ENCODE measurements at places on chromosomes 13 and 19.

GRCh38 chr13:112799394-112799793 is 109.6 kb downstream of the ATP11A start:
- DNase-seq = no peak

- DNase-seq = no peak
Measured at GRCh38 chr19:46616631-46617322, 8.1 kb downstream of the PTGIR start.

GRCh38 chr19:30792561-30793505 is 420.6 kb downstream of the ZNF536 start:
- no peak for DNase-seq

DNA sequence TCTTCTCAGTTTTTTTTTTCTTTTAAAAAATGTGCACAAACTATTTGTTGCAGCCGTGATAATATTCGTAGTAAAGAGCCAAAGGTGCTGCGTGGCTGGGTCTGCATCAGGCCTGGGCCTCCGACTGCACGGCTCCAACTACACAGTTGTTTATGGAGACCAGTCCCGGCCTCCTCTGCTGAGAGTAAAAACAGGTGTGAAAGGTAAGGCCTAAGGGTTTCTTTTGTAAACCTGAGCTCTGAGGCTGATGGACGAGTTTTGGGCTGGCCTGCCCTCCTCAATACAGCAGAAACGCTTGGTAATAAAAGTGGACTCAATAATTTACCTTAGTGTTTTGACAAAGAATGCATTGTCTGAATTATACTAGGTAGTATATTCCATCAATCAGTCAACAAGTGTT is 3.9 kb downstream of the MBNL2 start:
- no peak for DNase-seq

DNA sequence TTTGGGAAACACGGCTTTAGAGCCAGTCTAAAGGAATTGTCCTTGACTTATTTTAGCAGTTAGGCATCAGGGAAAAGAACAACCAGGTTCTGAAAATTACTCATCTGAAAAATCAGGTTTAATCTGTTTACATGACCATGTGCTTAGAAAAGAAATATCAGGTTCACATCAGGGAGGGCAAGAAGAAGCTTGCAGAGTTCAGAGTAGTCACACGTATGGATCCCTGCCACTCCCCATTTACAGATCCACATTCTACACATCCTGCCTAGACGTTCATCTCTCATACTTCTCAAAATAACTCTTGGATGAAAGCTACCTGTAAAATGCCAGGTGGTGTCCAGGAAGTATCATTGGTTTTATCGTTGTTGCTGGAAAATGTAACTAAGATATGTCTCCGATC is 14.0 kb upstream of the PHF11 start:
- DNase-seq = no peak

- no peak for DNase-seq
Measured at GRCh38 chr19:55259540-55260210, 858 bp upstream of the PPP6R1 start.

DNA sequence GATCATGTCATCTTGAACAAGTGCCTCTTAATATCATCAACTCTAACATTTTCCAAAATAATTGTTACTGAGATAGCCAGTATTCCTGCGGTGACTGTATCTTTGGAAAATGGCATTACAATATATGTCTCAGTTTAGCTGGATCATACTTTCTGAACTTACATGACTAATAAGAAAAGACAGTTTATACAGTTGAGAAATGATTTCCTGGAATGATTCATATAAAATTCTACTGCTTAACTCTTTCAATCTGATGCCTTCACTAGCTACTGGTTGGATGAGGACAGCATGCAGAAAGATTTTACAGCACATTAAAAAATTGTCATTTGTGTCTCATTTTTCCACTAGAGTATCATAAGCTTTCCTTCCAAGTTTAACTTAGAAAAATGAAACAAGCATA is 302.1 kb downstream of the PCDH17 start:
- no peak for DNase-seq

- DNase-seq = no peak
Measured at GRCh38 chr19:7637374-7638256, 705 bp downstream of the STXBP2 start.

DNA sequence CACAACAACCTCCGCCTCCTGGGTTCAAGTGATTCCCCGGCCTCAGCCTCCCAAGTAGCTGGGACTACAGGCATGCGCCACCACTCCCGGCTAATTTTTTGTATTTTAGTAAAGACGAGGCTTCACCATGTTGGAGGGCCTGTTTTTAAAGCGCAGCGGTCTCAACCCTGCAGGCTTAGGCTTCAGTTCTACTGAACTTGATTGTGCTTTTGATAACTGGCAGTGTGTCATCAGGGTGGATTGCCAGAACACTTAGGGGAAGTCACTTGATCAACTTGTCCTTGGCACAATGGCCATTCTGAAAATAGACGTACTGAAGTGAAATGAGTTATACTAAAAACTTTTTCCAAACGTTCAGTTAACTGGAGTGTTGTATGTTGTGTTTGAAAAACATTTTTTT is 472.2 kb downstream of the KLF5 start:
- no peak for DNase-seq

DNA sequence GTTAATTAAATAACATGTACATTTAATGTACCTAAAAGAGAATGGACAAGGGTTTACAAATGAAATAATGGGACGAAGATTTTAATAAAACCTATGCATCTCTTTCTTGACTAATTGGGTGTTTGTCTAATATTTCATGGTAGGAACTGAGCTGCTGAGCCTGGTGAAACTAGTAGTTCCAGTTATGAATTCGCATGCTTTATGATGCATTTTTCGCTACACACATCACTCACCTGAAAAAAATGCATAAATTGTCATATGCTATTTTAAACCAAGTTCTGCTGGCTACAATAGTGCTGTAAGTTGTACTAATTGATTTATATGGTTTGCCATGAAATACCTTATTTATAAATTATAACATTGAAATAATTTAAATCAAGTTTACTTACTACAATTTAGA is 806.8 kb upstream of the SLITRK5 start:
- no peak for DNase-seq

- no peak for DNase-seq
Measured at GRCh38 chr13:46320406-46320805, 66.6 kb downstream of the RUBCNL start.

- DNase-seq = no peak
Measured at GRCh38 chr19:3368441-3368795, 2.0 kb downstream of the NFIC start.

GRCh38 chr13:109945206-109945960 is 159.0 kb upstream of the IRS2 start:
- DNase-seq = no peak

DNA sequence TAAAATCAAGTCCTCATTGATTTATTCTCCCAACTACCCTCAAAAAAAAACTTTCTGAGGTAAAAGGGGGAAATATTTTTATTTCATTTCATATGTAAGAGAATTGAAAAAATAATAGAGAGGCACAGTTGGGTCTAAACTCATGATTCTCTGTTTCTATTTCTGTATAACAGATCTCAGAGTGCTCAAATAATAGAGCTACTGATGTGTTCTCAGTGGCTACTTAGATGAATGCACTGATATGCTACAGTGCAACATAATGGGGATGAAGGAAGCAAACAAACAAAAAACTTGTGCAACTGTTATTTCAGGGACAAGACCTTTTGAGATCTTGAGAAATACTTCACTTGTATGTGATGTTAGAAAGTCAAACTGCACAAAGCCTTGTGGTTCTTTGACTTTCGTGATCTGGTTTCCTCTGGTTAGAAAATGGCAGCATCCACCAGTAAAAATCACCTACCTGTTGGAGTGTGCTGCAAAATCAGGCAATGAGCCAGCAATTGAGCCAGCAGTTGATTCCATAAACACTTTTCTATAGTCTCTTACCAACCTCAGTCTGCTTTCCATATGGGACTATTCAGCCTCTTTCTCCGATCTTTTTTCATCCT is 9.7 kb upstream of the DACH1 start:
- DNase-seq = no peak

DNA sequence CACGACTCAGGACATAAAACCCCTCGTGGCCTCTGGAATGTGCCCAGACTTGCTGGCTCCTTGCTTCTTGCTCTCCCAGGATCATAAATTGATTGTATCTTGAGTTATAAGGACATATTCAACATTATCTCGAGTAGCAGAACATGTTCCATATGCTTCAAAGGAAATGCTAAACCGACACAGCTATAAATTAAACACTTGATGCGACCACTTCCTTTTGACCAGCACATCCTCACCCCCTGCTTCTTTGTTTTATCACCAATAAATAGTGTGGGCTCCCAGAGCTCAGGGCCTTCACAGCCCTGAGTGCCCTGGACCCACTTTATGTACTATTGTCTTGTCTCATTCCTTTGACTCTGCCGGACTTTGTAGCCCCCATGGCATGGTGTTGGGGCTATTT is 157.0 kb upstream of the PABPC3 start:
- no peak for DNase-seq

DNA sequence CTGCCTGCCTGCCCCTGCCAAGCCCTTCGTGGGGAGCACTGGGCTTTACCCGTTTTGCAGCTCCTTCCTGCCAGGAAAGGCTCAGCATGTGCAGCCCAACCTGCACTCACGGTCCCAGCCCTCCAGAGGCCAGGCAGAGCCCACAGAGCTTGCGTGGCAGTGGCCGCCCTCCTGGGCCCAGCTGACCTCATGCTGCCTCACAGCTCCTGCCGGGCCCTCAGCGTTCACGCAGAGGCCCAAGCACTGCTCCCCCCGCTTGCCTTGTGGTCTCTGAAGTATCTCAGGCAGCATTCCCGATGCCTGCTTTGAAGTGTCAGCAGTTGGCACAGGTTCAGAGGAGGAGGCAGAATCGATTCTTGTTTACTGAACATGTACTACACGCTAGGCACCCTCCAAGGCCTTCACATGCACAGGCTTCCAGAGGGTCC is 32.5 kb downstream of the CAPN12 start:
- DNase-seq = no peak

- no peak for DNase-seq
Measured at GRCh38 chr13:110282316-110282841, 24.6 kb downstream of the COL4A1 start.

- DNase-seq = no peak
Measured at GRCh38 chr13:25980255-25980654, 71.6 kb downstream of the SHISA2 start.

GRCh38 chr13:75481176-75482069 is 546 bp downstream of the TBC1D4 start:
- DNase-seq = no peak

DNA sequence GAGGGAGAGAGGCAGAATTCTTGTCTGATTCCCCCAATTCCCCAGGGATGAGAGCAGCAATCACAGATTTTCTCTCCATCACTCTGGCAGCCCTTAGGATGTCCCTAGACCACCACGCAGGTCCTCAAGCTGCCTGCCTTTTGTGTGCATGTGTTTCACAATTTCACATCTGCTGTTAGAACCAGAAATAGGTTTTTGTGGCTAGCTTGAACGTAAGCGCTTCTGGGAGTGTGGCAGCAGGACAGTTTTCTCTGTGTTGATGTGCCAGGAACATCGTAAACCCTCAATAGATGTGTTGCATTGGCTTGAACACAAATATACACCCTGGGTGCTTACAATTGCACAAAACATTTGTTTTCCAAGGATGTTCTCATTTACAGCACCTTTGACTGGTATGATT is 78.8 kb upstream of the TMTC4 start:
- no peak for DNase-seq

DNA sequence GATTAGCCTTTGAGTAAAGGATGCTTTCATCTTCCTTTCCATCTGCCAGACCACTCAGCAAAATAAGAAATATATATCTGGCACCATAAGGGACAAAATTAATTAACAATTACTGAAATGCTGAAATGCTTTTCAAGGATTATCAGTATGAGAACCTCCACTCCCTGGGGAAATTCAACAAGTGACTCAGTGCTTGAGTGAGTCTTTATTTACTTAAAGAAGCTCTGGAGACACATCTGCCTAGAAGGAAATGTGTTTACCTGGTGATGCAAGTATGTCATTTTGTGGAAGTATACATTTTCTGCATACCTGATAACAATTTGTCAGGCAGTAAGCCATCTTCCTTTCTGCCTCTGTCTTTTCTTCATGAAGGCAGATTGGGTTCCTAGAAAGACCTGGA is 23.4 kb downstream of the ZNF560 start:
- no peak for DNase-seq

- DNase-seq = no peak
Measured at GRCh38 chr13:19591864-19592263, 30.5 kb upstream of the TPTE2 start.

DNA sequence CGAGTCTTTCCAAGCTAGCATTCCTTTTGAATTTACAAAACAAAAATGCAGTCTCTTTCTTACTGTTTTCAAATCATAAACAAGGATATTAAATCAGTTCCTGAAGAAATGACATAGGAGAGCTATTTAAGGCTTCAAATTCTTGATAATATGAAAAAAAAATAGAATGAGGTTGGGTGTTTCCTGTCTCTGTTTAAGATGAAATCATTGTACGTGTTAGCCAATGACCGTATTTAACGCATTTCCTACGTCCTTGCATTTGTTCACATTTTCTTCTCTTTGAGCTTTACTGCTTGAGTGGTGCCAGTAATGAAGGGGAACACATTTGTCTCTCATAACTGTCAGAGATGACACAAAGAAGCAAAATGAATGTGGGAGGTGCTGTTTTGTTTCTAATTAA is 821.3 kb downstream of the DIAPH3 start:
- DNase-seq = no peak

DNA sequence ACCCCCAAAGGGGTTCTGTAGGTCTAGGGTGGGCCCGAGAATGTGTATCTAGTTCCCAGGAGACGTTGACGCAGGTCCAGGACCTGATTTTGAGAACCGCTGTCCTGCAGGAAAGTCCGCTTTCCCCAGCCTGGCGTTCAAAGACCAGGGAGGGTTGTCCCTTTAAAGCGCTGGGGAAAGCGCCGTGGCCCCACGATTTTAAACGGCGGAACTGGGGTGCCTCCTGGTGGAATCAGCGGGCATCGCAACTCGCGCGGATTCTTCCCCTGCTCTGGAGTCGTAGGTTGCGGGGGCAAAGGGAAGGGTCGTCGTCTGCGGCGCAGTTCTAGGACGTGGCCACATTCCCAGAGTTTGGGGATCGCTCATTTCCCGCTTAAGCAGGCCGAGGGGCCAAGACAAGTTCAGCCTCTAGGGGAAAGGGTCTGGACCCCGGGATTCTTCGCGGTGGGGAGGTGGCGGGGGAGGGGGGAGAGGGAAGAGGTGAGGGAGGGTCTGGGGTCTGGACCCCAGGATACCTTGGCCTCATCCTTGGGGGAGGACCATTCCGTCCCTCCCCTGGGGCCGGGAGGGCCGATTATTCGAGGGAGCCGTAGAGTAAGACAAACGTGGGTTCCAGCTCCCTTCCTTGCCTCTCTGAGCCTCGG is 7.7 kb downstream of the PNMA8B start:
- DNase-seq = peak; percentile 58

DNA sequence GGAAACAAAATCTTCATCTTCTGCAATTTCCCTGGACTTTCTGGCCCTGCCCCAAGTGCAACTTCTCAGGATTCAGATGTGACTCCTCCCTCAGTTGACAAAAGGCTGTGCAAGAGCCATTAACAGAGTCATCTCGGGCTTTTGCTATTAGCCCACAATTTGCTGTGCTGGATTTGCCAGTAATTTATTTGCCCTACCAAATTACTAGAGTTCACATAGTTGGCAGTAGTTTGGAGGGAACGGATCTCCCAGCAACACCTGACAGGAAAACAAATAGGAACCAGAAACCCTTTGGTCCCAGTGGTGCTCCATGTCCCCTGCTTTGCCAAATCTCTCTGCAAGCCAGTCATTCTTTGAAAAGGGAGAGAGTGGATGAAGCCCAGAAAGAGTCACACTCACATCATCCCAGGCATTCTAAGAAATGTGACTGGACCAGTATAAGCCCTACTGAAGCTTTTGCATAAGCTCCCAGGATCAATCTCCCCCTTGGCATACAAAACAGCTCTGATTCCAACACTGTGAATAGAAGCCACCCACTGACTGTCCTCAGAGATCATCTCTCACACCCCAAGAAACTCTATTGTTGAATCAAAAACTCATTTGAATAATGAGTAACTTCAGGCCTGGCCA is 350.1 kb upstream of the NBEA start:
- no peak for DNase-seq
